Stomach (tissue), 19 donors: ENCODE measurements at places on chromosomes 6 and 20. TPM values are rescaled to one million over a fixed set of nuclear protein-coding genes. Genes with fewer than 3 reads are reported as not detected.

GRCh38 chr20:36969478-36970186, 18.1 kb upstream of the SAMHD1 start:
- no peak for DNase-seq

GRCh38 chr6:84432619-84433018, 205.2 kb upstream of the CEP162 start:
- DNase-seq: no peak

DNA sequence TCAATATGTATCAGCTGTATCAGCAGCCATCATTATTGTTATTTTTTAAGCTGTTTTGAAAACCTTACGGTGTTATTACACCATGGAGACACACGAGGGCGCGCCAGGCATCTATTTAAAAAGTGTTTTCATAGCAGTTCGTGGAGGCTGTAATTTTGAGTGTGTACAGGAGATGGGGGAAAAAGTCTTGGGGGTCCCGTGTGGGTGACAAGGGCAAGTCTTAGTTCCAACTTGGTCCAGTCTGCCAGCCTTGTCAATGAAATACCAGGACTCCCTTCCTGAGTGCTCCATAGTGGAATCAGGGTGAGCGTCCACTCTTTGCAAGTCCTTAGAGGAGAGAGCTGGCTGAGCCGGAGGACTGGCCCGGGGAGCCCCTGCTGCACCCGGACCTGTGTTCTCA, 43.3 kb downstream of the SLC2A10 start:
- DNase-seq: peak; percentile 64

DNA sequence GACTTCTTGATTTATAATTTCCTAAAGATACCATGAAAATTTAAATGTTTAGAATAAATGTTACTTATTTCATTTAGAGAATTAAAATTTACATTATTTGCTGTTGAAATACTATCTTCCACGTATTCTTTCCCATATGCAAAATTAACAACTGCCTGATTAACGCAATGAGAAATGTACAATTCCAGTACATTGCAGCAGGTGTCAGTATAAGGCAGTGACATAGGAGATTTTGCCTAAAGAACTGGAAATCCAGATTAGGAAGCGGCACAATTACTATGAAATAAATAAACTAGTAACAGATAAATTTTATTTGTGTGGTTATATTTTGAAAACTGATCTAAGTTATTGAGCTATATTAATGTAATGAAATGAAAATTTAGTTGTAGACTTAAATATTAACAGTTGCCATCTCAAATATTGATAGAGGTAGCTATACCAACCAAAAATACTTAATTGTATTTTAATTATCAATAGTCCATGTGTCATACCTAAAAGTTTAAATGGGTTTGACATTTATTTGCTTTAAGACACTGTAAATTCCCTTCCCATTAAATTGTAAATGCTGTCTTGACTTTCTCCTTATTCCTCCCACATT, 300.2 kb downstream of the UTRN start:
- no peak for DNase-seq

GRCh38 chr6:109874086-109874485, 104.0 kb upstream of the GPR6 start:
- no peak for DNase-seq

GRCh38 chr20:56368351-56369134, 9.8 kb downstream of the FAM210B start:
- no peak for DNase-seq

GRCh38 chr20:62011403-62011790, 54.3 kb downstream of the TAF4 start:
- DNase-seq: no peak

DNA sequence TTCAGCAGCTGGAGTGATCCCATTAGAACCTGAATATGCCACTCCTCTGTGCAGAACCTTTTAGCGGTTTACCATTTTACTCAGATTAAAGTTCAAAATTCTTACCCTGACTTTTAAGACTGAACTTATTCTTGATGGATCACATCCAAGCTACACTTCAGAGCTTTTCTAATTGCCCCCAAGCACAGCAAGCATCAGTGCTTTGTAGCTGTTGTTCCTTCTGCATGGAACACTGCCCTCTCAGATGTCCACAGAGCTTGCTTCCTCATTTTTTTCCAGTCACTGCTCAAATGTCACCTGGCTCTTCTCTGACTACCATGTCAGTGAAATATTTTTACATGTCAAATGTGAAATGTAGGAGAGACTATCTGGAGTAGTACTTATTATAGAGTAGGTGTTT, 1.6 kb upstream of the SLC35B3 start:
- no peak for DNase-seq

DNA sequence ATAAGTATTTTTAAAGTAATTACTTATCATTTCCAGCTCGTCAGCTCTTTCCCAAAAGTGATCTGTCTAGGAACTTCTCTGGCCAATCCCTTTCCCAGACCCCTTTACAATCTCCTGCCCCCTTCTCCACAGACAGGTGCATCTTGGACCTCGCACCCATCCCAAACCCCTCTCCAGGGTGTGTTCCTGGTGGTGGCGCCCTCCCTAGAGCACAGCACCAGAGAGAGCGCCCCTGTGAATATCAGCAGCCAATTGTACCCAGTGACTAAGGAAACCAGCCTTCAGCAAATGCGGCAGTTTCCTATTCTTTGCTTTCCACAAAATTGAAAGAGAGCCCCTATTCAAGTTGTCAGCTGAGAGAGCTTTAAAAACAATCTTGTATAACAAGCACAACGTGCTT, 157.7 kb downstream of the RNASET2 start:
- no peak for DNase-seq

DNA sequence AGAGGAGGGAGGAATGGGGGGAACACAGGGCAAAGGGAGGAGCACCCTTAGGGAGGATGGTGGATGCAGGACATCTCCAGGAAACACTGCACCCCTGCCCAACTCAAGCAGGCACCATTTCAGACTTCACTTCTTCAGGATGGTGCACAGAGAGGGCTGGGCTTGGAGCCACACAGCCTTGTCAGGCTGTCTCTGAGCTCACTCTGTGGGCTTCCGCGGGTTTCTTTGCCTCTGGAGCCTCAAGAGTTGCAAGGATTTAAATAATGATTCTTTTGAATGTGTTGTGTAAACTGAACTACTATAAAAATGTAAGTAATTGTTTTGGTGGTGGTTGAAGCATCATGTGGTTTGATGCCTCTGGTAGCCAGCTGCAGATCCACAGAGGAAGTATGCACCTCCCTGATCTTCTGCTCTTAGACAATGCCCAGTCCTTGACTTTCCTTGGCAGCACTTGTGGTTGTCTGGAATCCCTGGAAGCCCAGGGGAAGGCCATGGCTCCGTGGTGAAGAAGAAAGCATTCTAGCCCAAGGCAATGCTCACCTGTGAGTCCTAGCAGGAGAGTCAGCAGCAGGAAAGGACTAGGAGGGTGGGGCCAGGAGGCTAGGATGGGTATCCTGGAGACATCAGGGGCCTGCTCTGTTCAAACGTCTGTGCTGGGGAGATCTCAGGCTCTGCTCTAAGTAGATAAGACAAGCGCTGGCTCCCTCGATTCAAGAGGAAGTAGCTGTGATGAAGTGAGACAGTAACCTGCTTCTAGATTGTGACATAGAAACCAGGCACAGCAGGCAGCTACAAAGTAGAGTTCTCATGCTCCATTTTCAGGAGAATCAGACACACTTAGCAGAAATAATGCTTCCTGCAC, 50.2 kb upstream of the SIRPG start:
- peak; percentile 11 for DNase-seq

DNA sequence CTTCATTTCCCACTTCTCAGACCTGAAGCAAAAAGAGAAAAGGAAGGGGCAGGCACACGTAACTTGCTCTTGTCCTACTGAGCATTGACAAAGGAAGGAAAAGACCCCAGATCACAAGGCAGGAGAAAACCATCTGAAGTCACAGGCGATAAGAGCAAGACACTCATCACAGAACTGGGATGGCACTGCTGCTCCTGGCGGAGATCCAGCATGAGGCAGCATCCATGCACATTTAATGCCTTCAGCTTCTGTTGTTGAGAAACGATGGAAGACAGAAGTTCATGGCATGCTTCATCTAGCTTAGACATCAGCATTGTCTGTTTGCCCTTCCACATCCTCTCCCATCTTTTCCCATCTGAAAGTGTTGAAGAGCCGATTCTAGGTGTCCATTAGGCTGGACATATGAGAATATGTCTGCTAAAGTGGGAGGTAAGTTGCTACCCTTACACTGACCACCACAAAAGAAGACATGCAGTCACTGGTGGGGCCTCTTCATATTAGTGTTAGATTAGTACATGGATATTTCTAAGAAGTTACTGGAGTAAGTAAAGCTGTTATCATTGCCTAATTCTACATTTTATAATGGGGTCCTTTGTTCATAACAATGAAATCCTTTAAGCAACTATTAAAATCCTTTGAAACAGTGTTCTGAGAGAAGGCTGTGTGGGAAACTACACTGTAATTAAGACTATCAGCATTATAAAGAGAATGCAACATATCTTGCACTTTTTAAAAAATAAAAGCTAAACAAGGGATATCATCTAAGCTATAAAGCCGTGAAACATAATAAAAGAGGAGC, 618.5 kb downstream of the C6orf118 start:
- DNase-seq: no peak

- no peak for DNase-seq
Measured at GRCh38 chr6:33164665-33165373, 27.4 kb downstream of the COL11A2 start.

DNA sequence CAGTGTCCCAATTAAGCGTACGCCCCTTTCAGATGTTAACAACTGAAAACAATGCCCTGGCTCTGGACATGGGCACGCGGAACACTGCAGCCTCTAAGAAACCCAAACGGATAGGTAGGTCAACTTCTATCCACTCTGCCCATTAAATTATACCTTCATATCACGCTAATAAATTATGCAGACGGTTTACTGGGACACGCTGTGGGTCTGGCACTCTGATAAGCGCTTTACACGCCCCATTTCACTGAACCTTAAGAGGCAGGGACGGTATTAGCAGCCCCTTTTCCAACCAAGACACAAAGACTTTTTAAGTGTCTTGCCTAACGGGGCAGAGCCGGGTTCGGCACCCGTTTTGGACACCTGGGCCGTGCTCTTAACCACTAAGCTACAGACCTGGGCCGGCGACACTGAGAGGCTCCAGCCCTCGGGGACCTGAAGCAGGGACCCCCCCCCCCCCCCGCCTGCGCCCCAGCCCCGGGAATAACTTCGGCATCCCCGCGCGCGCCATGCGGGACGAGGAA, 744 bp downstream of the STAU1 start:
- DNase-seq: no peak

DNA sequence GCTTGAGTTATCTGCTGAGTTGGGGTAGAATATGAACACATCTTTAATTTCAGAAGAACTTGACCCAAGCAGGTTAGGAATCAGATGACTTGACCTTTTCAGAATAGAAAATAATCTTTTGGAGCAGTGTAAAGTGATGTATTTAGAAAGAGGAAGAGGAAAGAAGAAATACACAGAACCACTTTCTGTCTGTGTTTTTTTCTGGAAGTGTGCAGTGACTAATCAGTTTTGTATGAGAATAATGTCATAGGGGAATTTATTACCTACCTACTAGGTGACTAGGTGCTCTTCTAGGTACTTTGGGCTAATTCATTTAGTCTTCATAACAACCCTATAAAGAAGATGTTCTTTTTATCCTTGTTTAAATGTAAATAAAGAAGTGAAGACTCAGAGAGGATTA, 3.0 kb downstream of the PPP1R14C start:
- DNase-seq: no peak

- DNase-seq: no peak
Measured at GRCh38 chr6:156474507-156475120, 302.6 kb upstream of the ARID1B start.

- DNase-seq: peak; percentile 33
Measured at GRCh38 chr6:143971482-143972205, 36.4 kb downstream of the PLAGL1 start.

- peak; percentile 60 for DNase-seq
Measured at GRCh38 chr20:35329435-35330139, 37.4 kb upstream of the FAM83C start.

DNA sequence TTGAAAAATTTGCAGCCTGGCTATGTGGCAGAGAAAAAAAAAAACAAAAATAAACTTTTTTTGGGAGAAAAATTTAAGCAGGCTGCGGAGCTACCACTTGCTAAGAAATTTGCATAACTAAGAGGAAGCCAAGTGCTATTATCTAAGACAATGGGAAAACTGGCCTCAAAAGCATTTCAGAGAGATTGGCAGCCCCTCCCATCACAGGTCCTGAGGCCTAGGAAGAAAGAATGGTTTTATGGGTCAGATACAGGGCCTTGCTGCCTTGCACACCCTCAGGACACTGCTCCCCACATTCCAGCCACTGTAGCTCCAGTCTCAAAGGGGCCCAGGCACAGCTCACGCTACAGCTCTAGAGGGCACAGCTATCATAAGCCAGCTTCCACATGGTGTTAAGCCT, 777.9 kb downstream of the TENT5A start:
- no peak for DNase-seq

DNA sequence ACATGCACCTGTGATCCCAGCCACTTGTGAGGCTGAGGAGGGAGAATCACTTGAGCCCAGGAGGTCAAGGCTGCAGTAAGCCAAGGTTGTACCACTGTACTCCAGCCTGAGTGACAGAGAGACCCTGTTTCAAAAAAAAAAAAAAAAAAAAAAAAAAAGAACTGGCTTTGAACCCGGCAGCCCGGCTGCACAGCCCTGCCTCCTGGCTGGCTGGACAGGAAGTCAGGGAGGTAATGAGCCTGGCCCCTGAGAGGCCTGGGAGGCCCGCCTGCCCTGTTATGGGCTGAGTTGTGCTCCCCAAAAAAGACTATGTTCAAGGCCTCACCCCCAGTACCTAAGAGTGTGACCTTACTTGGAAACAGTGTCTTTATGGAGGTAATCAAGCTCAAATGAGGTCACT, 65.6 kb downstream of the ABHD12 start:
- no peak for DNase-seq

- peak; percentile 8 for DNase-seq
Measured at GRCh38 chr6:145091586-145092142, 643.7 kb downstream of the EPM2A start.

DNA sequence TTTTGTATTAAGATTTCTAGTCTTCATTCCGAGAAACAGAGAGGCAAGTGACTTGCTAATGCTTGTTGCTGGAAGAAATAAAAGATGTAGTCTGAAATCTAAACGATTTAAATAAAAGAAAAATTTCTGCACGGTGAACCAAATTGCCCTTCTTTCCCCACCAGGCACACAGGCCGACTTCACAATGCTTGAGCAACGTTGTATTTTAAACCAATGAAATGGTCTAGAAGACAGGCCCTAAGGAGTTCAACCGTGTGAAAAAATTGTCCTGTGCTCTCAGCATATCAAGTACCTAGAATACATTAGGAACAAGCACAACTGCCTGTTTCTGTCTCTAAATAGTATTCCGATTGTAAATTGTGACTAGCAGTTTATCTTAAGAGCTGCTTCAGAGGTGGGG, 308.8 kb upstream of the SOX4 start:
- DNase-seq: no peak

DNA sequence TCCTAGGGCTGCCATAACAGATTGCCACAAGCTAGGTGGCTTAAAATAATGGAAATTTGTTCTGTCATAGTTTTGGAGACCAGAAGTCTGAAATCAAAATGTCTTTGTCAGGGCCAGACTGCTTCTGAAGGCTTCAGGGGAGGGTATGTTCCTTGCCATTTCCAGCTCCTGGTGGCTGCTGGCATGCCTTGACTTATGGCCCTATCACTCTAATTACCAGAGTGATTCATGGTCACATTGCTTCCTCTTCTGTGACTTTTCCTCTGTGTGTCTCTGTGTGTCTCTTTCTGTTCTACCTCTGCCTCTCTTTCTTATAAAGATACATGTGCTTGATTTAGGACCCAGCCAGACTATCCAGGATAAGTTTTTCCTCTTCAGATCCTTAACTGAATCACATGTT, 635.2 kb upstream of the IMPG1 start:
- DNase-seq: no peak

Gene NRSN1
- total RNA-seq: not detected

Gene ABHD12
- 99.1 TPM for total RNA-seq

Gene MLIP
- not detected for total RNA-seq

Gene MOG
- total RNA-seq: not detected

Gene SNAI1
- total RNA-seq: 7.1 TPM

Gene PRKN
- 19.8 TPM for total RNA-seq

Gene KIF13A
- total RNA-seq: 45.1 TPM
